ENCODE measurements at places on chromosomes 7 and 10.

- no peaks in the 10 kb centered on the region for H3K4me1 ChIP-seq
- H3K27ac ChIP-seq = no peak overlapping the region
- H3K36me3 ChIP-seq = no peaks in the 10 kb centered on the region
- DNase-seq = no peak
- H3K4me3 ChIP-seq = no peak overlapping the region
Observed at GRCh38 chr7:34331102-34331501, 326.9 kb upstream of the NPSR1 start.

GRCh38 chr7:66033471-66034385, 41.9 kb upstream of the ASL start:
- no peaks in the 10 kb centered on the region for H3K36me3 ChIP-seq
- H3K27ac ChIP-seq = peak overlapping the region; percentile 78
- peaks cover 26% of the 10 kb centered on the region for H3K4me1 ChIP-seq
- H3K27me3 ChIP-seq = no peaks in the 10 kb centered on the region
- DNase-seq = no peak
- peak overlapping the region; percentile 5 for H3K4me3 ChIP-seq

- DNase-seq = no peak
- no peak overlapping the region for H3K27ac ChIP-seq
- no peaks in the 10 kb centered on the region for H3K4me1 ChIP-seq
- no peaks in the 10 kb centered on the region for H3K36me3 ChIP-seq
Observed at GRCh38 chr7:106001196-106001595, 38.1 kb downstream of the CDHR3 start.

DNA sequence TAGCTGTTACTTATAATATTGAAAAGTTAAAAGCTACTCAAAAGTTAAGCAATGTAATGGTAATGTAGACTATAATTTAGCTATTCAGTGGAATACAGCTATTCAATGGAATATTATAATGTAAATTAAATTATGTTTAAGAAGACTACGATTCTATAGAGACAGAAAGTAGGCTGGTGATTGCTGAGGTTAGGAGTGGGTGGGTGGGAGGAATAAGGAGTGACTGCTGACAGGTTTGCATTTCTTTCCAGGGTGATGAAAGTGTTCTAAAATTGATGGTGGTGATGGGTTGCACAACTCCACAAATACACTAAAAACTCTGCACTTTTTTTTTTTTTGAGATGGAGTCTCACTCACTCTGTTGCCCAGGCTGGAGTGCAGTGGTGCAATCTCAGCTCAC, 21.4 kb downstream of the DENND2A start:
- H3K27ac ChIP-seq = no peak overlapping the region
- H3K4me1 ChIP-seq = no peaks in the 10 kb centered on the region
- H3K27me3 ChIP-seq = no peaks in the 10 kb centered on the region
- H3K4me3 ChIP-seq = no peak overlapping the region
- no peaks in the 10 kb centered on the region for H3K36me3 ChIP-seq
- no peak for DNase-seq

GRCh38 chr10:33776419-33777070, 442.1 kb upstream of the NRP1 start:
- peaks cover 5% of the 10 kb centered on the region for H3K4me1 ChIP-seq
- H3K36me3 ChIP-seq = no peaks in the 10 kb centered on the region
- H3K27ac ChIP-seq = no peak overlapping the region
- H3K27me3 ChIP-seq = no peaks in the 10 kb centered on the region
- DNase-seq = no peak

- no peak overlapping the region for H3K27ac ChIP-seq
- no peak for DNase-seq
- no peaks in the 10 kb centered on the region for H3K27me3 ChIP-seq
- H3K4me1 ChIP-seq = no peaks in the 10 kb centered on the region
- no peak overlapping the region for H3K4me3 ChIP-seq
Observed at GRCh38 chr7:129804890-129805719, 147.7 kb downstream of the UBE2H start.

- no peaks in the 10 kb centered on the region for H3K4me1 ChIP-seq
- H3K4me3 ChIP-seq = no peak overlapping the region
- no peaks in the 10 kb centered on the region for H3K27me3 ChIP-seq
- no peak overlapping the region for H3K27ac ChIP-seq
Observed at GRCh38 chr7:80468931-80469714, 42.7 kb downstream of the GNAT3 start.

DNA sequence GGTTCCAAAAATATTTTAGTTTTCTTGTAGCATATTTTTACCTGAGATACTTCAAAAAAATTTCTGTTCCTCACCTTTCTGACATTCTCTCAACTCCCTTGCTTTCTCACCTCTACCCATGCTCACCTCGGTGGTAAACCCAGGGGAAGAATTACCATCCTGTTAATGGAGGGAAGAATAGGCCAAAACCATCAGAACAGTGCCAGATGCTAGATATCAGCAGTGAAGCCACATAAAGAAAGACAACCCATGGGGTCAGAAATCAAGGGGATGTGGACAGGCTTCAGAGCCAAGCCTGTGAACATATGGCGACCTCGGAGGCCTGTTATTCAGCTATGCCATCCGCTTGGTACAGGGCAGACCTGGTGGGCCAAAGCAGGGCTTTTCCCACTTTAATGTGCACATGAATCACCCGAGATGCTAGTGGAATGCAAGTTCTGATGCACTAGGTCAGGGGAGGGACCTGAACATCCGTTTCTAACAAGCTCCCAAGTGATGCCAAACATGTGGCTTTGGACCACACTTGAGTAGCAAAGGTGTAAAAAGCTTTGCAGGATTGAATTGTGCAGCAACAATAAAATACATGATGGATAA, 125.5 kb downstream of the NPY start:
- H3K27ac ChIP-seq = no peak overlapping the region
- no peaks in the 10 kb centered on the region for H3K27me3 ChIP-seq
- no peaks in the 10 kb centered on the region for H3K36me3 ChIP-seq
- no peak for DNase-seq
- H3K4me3 ChIP-seq = no peak overlapping the region
- H3K4me1 ChIP-seq = peaks cover 35% of the 10 kb centered on the region

DNA sequence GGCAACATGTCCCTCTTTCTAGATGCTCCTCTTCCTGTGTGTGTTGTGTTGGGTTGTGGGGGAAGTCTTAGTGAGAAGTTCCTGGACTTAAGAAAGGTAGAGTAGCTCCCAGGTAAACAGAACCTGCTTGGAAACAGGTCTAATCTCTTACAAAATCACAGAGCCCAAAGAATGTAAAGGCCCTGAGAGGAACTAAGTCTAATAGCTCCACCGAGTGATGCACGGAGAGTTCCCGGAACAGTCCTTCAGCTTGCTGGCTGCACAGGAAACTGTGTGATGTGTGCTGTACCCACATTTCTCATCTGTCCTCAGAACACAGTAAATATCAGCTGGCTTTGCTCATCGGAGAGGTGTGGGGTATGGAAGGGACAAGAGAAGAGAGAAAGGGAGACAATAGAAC, 182.6 kb upstream of the LYZL1 start:
- no peak overlapping the region for H3K27ac ChIP-seq
- no peak for DNase-seq
- H3K36me3 ChIP-seq = no peaks in the 10 kb centered on the region
- H3K4me3 ChIP-seq = no peak overlapping the region

DNA sequence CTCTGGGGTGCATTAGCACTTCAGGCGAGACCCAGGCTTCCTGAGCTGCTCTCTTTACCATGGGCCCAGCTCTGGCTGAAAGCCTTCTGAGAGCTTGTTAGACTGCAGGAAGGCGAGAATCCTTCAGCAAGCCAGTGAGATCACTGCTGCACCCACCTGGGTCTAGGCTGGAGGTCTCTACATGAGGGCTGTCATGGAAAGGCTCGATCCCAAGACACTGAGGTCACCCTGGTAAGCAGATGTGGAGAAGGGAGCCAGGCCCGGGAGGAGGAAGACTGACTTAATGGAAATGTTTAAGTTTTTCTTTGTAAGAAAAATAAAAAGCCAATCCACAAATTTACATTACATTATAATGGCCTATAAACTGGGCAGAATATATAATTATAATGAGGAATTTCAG, 684.5 kb downstream of the TNS3 start:
- H3K4me1 ChIP-seq = peaks cover 12% of the 10 kb centered on the region
- H3K36me3 ChIP-seq = no peaks in the 10 kb centered on the region
- no peak overlapping the region for H3K27ac ChIP-seq
- no peaks in the 10 kb centered on the region for H3K27me3 ChIP-seq
- H3K4me3 ChIP-seq = no peak overlapping the region

DNA sequence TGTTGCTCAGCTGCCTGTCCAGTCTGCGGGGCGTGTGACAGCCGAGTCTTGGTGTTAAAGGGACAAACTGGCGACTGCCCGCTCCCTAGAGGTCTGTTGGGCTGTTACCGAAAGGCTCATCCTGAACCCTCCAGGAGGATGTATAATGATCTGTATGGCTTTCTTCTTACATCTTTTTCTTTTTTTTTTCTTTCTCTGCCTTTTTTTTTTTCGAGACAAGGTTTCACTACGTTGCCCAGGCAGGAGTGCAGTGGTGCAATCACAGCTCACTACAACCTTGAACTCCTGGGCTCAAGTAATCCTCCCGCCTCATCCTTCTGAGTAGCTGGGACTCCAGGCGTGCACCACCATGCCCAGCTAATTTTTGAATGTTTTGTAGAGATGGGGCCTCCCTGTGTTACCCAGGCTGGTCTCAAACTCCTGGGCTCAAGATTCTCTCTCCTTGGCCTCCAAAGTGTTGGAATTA, 857 bp downstream of the INTS15 start:
- no peak for DNase-seq
- peak overlapping the region; percentile 88 for H3K27ac ChIP-seq
- H3K27me3 ChIP-seq = no peaks in the 10 kb centered on the region
- peaks cover 2% of the 10 kb centered on the region for H3K4me1 ChIP-seq
- peaks cover 62% of the 10 kb centered on the region for H3K36me3 ChIP-seq

DNA sequence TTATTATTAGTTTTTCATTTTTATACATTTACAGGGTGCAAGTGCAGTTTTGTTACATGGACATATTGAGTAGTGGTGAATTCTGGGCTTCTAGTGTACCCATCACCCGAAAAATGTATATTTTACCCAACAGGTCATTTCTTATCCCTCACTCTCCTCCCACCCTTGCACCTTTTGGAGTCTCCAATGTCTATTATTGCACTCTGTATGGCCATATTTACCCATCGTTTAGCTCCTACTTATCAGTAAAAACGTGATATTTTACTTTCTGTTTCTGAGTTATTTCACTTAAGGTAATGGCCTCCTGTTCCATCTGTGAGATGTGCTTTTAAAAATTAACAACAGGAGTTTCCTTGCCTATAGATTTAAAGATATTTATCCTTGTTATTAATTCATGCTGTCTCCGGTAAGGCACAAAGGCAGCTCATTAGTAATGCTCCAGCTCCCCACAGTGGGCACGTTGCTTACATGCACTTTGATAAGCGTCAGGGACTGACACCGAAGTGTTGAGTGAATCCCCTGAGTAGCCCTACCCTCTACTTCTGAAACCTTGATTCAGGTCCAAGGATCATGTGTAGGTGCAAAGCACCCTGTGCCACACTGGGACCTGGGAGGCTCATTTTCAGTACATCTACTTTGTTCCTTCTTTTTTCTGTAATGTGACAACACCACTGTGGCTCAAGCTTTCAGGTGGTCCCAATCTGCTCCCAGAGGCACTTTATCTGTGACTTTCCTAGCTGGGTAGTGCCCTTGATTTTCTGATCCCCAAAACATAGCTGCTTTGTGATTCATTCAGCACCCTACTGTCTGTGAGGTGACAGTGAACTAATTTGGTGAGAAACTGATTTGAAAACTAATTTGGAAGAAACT, 27.3 kb downstream of the HYAL4 start:
- H3K4me3 ChIP-seq = peak overlapping the region; percentile 8
- no peak overlapping the region for H3K27ac ChIP-seq
- H3K36me3 ChIP-seq = no peaks in the 10 kb centered on the region
- H3K4me1 ChIP-seq = no peaks in the 10 kb centered on the region
- H3K27me3 ChIP-seq = no peaks in the 10 kb centered on the region
- DNase-seq = peak; percentile 67

GRCh38 chr7:79553811-79554555, 100.5 kb upstream of the MAGI2 start:
- DNase-seq = no peak
- H3K4me1 ChIP-seq = no peaks in the 10 kb centered on the region
- no peak overlapping the region for H3K4me3 ChIP-seq
- no peak overlapping the region for H3K27ac ChIP-seq

GRCh38 chr7:132828502-132828901, 252.2 kb upstream of the PLXNA4 start:
- no peaks in the 10 kb centered on the region for H3K36me3 ChIP-seq
- no peaks in the 10 kb centered on the region for H3K27me3 ChIP-seq
- no peak overlapping the region for H3K27ac ChIP-seq
- no peak overlapping the region for H3K4me3 ChIP-seq
- no peaks in the 10 kb centered on the region for H3K4me1 ChIP-seq
- no peak for DNase-seq

DNA sequence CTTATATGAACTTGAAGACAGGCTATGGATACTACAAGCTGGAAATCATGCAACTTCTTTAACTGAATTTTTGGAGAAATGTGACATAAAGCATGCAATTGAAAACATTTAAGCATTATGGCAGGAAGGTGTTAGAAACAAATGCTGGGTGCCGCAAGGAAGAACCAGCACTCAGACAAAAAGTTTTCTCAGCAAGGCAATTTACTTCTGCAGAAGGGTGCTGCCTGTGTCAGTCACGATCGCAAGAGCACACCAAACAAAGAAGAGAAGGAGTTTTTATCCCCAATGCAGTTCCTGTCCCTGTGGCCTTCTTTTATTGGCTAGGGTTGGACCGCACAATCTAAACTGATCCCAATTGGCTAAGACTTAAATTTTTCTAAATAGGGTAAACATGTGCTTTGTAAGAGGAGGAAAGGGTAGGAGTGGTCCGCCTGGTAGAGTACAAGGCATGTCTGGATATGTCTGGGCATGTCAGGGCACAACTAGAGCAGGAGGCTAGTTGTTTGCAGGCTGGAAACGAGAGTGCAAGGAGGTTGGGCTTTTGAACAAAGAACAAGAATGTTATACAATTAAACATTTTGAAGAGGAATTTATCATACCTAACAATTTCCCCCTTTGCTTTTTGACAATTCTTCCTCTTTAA, 109.6 kb upstream of the FAM3C start:
- no peak overlapping the region for H3K27ac ChIP-seq
- H3K36me3 ChIP-seq = no peaks in the 10 kb centered on the region
- H3K4me3 ChIP-seq = no peak overlapping the region
- no peaks in the 10 kb centered on the region for H3K4me1 ChIP-seq
- H3K27me3 ChIP-seq = no peaks in the 10 kb centered on the region
- no peak for DNase-seq

DNA sequence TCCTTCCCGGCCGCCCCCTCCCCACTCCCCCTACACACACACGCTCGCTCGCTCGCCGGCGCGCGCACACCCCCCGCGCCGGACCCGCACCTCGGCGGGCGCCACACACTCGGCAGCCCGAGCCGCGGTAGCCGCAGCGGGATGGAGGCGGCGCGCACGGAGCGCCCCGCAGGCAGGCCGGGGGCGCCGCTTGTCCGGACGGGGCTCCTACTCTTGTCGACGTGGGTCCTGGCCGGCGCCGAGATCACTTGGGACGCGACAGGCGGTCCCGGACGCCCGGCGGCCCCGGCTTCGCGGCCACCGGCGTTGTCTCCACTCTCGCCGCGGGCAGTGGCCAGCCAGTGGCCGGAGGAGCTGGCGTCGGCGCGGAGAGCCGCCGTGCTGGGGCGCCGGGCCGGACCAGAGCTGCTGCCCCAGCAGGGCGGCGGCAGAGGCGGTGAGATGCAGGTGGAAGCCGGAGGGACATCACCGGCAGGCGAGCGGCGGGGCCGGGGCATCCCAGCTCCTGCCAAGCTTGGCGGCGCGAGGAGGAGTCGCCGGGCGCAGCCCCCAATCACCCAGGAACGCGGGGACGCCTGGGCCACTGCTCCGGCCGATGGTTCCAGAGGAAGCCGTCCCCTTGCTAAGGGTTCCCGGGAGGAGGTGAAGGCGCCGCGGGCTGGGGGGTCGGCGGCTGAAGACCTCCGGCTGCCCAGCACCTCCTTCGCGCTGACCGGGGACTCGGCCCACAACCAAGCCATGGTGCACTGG, at the start of gene SORCS3:
Gene SORCS3, plus strand, starts transcription at position 104 of the 750 bp plus-strand sequence.
- no peak for DNase-seq
- no peak within 1 kb of the TSS for H3K27ac ChIP-seq
- peaks cover 7% of the 10 kb centered on the region for H3K4me1 ChIP-seq
- no peak within 1 kb of the TSS for H3K4me3 ChIP-seq
- H3K36me3 ChIP-seq = no peaks in the 10 kb centered on the region
- peaks cover 97% of the 10 kb centered on the region for H3K27me3 ChIP-seq
